ENCODE measurements at places on chromosomes 3 and 15. TPM values are rescaled to one million over a fixed set of nuclear protein-coding genes. Genes with fewer than 3 reads are reported as not detected.

The ZNF660 gene
- polyA plus RNA-seq = 5.7 TPM

The KCNMB2 gene
- polyA plus RNA-seq = 29.9 TPM

The SEMA3F gene
- polyA plus RNA-seq = 11.8 TPM

The ADAMTS9 gene
- 113 TPM for polyA plus RNA-seq

The TOP2B gene
- 176 TPM for polyA plus RNA-seq

The CKMT1A gene
- not detected for polyA plus RNA-seq

The HTR3D gene
- not detected for polyA plus RNA-seq

The ARID3B gene
- 4.5 TPM for polyA plus RNA-seq

The SEMA3G gene
- 14.3 TPM for polyA plus RNA-seq

The GOLGA6L6 gene
- polyA plus RNA-seq = not detected

The MYO5A gene
- polyA plus RNA-seq = 4.2 TPM

The SLC6A1 gene
- polyA plus RNA-seq = 2.0 TPM

The EOMES gene
- polyA plus RNA-seq = 0.11 TPM

The LIPC gene
- 0.34 TPM for polyA plus RNA-seq

The PIK3CB gene
- polyA plus RNA-seq = 11.9 TPM

The LMOD3 gene
- polyA plus RNA-seq = 196 TPM

The RTP3 gene
- polyA plus RNA-seq = not detected

The MNS1 gene
- polyA plus RNA-seq = 5.1 TPM
